Glutamatergic neuron (in vitro differentiated cells): ENCODE measurements at places on chromosomes 3 and 15. TPM values are rescaled to one million over a fixed set of nuclear protein-coding genes. Genes with fewer than 3 reads are reported as not detected.

Gene EFL1
- 17.2 TPM for total RNA-seq

Gene ADAMTS17
- total RNA-seq, result 6.8 TPM

Gene GRAMD2A
- total RNA-seq, result not detected

Gene MST1R
- 8.6 TPM for total RNA-seq

GRCh38 chr15:40421246-40422157, 15.9 kb downstream of the IVD start:
- peak; percentile 93 for DNase-seq
- H3K4me3 ChIP-seq, result peak overlapping the region; percentile 11
- H3K4me1 ChIP-seq, result peaks cover 4% of the 10 kb centered on the region
- no peaks in the 10 kb centered on the region for H3K36me3 ChIP-seq
- H3K27me3 ChIP-seq, result no peaks in the 10 kb centered on the region

GRCh38 chr3:164230385-164231094, 847.8 kb downstream of the SI start:
- H3K27me3 ChIP-seq, result no peaks in the 10 kb centered on the region
- H3K4me1 ChIP-seq, result no peaks in the 10 kb centered on the region
- H3K4me3 ChIP-seq, result no peak overlapping the region
- no peak overlapping the region for H3K27ac ChIP-seq
- no peak for DNase-seq

DNA sequence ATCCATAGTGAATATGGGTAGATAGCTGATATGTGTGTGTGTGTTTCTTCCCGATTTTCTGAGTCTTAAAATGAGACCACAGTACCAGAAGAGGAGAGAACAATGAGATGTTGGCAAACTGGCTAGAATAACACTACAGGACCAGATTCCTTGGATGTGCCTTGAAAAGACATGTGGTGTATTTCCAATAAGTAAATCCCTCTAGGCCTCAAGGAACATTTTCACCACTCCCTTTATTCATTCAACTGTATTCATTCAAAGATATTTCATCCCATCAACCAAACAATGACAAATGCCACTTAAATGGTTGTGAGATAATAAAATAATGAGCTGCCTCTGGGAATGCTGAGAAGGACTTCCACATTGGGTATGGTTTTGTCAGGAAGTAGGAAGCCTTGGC, 8.7 kb upstream of the BNC1 start:
- no peak overlapping the region for H3K4me3 ChIP-seq
- no peak overlapping the region for H3K27ac ChIP-seq
- no peaks in the 10 kb centered on the region for H3K36me3 ChIP-seq
- no peak for DNase-seq
- H3K4me1 ChIP-seq, result peaks cover 2% of the 10 kb centered on the region

DNA sequence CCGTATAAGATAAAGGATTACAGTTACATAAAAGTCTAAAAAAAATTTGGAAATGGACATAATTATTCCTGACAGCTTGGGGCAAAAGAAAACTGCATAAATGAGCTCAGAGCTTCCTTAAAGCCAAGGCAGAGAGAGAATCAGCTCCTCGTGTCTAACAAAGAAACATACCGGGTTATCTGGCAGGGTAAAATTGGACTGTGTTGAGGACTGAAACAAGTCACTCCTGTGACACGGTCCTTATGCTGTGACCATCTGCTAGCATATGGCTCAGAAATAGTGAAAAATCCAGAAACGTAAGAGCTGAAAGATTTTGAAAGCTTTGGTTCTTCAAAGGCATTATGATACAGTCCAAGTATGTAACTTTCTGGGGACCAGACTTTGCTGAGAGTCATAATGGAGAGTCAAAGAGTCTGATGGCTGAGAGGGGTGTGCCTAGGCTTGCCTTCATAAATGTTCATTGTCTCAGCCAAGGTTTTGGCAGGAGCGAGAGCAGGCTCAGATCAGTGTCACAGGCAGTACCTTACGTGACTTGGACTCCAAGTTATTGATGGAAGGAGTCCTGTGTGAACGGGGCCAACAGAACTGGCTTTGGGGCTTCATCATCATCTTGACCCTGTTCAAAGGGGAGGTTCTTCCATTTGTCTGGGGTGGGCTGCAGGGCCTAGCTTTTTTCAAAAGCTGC, 12.5 kb downstream of the MAP6D1 start:
- no peak for DNase-seq
- peaks cover 44% of the 10 kb centered on the region for H3K4me1 ChIP-seq
- H3K36me3 ChIP-seq, result peaks cover 9% of the 10 kb centered on the region

DNA sequence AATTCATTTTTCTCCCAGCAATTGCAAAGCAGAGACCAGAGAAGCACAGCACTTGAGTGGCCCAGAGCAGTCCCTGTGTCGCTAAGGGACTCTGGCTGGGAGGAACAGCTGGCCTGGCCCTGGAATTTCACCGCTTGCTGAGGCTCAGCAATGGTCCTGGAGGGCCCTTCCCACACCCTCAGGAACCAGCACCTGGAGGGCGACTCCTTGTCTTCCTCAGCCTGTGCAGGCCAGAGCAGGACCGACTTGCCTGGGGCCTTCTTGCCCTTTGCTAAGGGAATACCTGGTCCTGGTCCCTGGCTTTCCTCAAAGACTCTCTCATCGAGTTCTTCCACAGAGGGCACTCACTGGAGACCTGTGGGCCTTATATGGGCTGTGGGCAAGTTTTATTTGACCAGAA, 294.6 kb downstream of the RPLP1 start:
- DNase-seq, result no peak
- H3K27me3 ChIP-seq, result peaks cover 3% of the 10 kb centered on the region
- no peak overlapping the region for H3K4me3 ChIP-seq
- peaks cover 14% of the 10 kb centered on the region for H3K4me1 ChIP-seq
- no peaks in the 10 kb centered on the region for H3K36me3 ChIP-seq
- no peak overlapping the region for H3K27ac ChIP-seq

- DNase-seq, result no peak
- H3K36me3 ChIP-seq, result no peaks in the 10 kb centered on the region
- peaks cover 2% of the 10 kb centered on the region for H3K27me3 ChIP-seq
- peaks cover 7% of the 10 kb centered on the region for H3K4me1 ChIP-seq
These were observed 45.7 kb upstream of the NEO1 start for GRCh38 chr15:73006523-73006922.

DNA sequence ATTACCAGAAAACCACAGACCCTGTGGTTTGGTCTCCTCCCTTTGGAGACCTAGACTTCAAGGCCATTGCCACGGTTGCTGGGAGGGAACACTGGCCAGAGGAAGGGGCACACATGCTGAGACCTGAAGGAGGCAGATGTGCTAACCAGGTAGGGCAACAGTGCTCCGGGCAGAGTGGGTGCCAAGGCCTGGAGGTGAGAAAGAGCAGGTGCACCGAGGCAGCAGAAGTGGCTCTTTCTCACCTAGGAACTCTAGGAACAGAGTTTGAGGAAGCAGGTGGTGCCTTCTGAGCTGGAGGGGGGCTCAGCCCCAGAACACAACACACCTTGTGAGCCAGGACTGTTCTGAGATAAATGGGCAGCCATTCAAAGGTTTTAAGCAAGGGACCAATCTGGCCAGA, 106.1 kb downstream of the MEGF11 start:
- H3K27me3 ChIP-seq, result peaks cover 7% of the 10 kb centered on the region
- H3K4me3 ChIP-seq, result no peak overlapping the region
- H3K4me1 ChIP-seq, result peaks cover 3% of the 10 kb centered on the region
- DNase-seq, result no peak
- no peak overlapping the region for H3K27ac ChIP-seq
- H3K36me3 ChIP-seq, result no peaks in the 10 kb centered on the region

GRCh38 chr15:76803049-76803571, 102.0 kb downstream of the SCAPER start:
- H3K4me1 ChIP-seq, result no peaks in the 10 kb centered on the region
- no peak for DNase-seq
- no peak overlapping the region for H3K4me3 ChIP-seq
- no peak overlapping the region for H3K27ac ChIP-seq
- H3K36me3 ChIP-seq, result peaks cover 4% of the 10 kb centered on the region

GRCh38 chr3:27840807-27841594, 118.9 kb upstream of the EOMES start:
- no peak for DNase-seq
- no peak overlapping the region for H3K27ac ChIP-seq
- no peaks in the 10 kb centered on the region for H3K36me3 ChIP-seq
- H3K4me1 ChIP-seq, result no peaks in the 10 kb centered on the region

DNA sequence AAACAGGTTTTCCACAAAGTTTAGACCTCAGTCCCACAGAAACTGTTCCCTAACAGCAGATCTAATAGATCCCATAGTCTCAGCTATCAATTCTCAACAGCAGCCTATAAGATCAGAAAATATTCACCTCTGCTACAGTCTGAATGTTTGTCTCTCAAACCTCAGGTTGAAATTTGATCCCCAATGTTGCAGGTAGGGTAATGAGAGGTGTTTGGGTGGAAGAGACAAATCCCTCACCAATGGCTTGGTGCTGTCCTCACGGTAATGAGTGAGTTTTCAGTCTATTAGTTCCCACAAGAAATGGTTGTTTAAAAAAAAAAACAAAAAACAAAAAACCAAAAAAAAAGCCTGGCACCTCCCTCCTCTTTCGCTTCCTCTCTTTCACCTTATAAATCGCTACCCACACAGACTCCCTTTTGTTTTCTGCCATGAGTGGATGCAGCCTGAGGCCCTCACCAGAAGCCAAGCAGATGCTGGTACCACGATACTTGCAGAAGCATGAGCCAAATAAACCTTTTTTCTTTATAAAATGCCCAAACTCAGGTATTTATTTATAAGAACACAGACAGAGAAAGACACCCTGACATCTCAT, 14.2 kb downstream of the ZNF280D start:
- H3K4me3 ChIP-seq, result no peak overlapping the region
- DNase-seq, result no peak
- peaks cover 5% of the 10 kb centered on the region for H3K36me3 ChIP-seq
- H3K27me3 ChIP-seq, result peaks cover 2% of the 10 kb centered on the region
- peaks cover 1% of the 10 kb centered on the region for H3K4me1 ChIP-seq

DNA sequence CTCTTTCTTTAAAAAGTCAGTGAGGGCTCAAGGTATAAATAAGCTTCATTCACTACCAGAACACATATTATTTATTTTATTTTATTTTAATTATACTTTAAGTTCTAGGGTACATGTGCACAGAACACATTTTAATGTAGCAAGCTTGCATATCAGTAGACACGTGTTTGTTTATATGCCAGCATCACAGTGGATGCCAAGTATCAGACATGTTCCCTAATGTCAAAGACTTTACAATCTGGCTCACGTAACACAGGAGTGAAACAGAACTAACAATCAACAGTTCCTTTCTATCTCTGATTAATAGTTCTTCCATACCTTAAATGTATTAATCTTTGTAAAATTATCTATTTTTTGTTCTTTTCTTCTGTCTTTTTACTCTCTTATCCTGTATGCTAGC, 23.3 kb upstream of the ENTPD3 start:
- H3K27me3 ChIP-seq, result no peaks in the 10 kb centered on the region
- DNase-seq, result no peak
- H3K27ac ChIP-seq, result no peak overlapping the region
- no peaks in the 10 kb centered on the region for H3K36me3 ChIP-seq

GRCh38 chr15:85795337-85796305, 896 bp upstream of the KLHL25 start:
- H3K4me1 ChIP-seq, result peaks cover 30% of the 10 kb centered on the region
- peak overlapping the region; percentile 74 for H3K4me3 ChIP-seq
- H3K27ac ChIP-seq, result peak overlapping the region; percentile 57
- H3K36me3 ChIP-seq, result no peaks in the 10 kb centered on the region
- no peak for DNase-seq

- DNase-seq, result no peak
- H3K4me3 ChIP-seq, result no peak overlapping the region
- H3K27ac ChIP-seq, result no peak overlapping the region
- no peaks in the 10 kb centered on the region for H3K4me1 ChIP-seq
These were observed 28.9 kb upstream of the ACP3 start for GRCh38 chr3:132288357-132288756.
